Stimulated activated CD8-positive, alpha-beta memory T cell treated with anti-CD3 and anti-CD28 coated beads, Interleukin-4, amount 100 ng/mL, for 24 hours (primary cell): ENCODE measurements at places on chromosomes 11 and 22.

DNA sequence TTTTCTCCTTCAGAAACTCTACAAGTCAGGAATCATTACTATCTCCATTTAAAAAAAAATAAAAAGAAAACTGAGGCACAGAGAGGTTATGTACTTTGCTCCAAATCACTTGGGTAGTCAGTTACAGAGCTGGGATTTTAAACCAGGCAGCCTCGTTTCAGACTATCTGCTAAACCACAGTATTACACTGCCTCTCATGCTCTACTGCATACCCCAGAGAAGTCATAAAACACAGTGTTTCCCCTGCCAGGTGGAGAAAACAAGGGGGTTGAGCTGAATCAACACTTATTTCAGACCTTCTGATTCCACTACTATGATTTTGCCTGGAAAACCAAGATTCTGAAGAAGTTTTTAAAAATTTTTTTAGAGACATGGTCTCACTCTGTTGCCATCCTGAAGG lies 132.9 kb upstream of the POU2AF2 start:
- no peak for DNase-seq

DNA sequence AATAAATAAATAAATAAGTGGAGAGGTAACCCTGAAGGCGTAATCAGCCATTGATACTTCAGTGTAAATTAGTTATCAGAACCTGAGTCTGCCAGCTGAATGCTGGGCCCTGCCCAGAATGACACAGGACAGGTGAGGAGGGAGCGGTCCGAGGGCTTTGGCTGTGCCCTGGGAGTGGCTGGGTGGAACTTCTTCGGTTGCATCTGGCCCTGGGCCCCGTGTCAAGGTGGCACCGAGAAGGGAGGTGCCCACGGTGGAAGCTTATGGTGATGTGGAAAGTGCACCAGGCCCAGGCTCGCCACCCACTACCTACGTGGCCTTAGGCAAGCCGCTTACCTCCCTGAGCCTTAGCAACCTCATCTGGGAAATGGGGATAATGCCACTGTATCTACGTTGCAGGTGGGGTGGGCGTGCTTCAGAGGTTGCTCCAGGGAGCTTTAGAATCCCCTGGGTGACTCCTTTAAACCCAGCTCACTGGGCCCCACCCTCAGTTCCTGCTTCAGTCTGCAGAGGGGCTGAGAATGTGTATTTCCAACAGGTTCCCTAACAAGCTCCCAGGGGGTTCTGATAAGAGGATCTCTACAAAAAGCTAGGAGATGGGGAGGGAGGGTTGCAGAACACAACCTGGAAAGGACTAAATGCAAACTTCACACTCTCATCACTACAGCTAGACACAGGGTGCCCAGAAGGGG lies 38.8 kb downstream of the TXN2 start:
- no peak for DNase-seq

DNA sequence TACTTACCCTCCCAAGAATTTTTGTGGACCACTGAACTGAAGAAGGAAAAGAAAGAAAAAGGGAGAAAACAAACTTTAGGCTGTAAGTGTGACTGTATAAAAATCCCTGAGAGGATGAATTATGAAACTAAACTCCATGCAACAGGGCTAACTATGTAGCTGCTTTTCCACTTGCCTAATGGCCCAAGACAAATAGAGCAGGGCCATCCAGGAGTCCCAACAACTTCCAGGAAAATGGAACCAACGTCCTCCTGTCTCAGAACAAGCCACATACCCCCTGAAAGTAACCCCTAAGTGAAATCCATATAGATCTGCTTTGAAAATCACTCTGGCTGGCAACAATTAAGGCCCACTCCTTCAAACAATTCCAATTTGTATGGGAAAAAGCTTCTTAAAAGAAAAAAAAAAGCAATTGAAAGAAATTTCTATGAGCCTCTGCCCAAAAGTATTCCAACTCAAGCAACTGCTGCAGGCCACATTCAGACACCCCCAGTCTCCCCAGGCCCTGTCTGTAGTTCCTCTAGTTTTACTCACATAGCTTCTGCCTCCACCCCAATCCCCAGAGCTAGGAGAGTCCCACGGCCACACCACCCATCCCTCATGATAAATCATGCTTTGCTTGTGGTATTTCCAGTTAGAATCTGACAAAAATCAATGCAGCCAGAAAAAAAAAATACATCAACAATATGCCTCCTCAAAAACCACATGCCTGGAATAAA lies 12.7 kb downstream of the RBFOX2 start:
- DNase-seq: no peak

GRCh38 chr22:22507743-22508273 lies 734 bp downstream of the ZNF280B start:
- DNase-seq: no peak

- no peak for DNase-seq
Observed at GRCh38 chr22:39512026-39512425, 8.3 kb upstream of the ATF4 start.

DNA sequence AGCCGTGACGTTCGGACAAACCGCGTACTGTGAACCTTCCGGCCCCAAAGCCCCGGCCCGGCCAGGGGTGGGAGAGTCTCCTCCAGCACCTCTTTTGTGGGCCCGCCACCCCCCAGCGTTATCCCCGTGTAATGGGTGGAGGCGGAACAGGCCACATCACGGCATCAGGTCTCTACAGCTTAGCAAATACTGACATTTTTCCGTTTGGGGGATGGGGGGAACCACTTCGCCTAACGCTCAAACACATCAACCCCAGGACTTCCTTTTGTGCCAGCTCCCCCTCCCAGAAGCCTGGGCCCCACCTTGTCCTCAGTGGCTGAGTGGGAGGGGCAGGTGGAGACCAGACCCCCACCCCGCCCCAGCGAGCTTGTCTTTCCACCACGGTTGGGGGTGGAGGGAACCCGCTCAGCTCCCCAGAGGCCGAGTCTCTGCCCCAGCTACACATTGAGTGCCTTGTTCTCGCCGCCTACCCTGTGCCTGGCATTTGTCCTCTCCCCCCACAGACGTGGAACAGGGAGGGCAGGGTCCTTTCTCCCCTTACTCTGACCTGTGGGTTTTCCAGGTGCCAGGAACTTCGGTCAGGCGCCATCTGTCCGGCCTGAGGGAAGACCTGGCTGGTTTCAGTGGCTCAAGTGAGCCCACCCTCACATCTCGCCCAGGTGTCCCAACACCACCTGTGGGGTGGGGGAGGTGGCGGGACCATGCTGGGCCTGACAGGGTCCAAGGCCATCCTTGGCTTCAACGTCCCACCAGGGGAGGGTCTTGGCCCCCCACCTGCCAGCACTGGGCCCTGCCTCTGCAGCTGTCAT lies 29.6 kb downstream of the SBF1 start:
- peak; percentile 28 for DNase-seq

DNA sequence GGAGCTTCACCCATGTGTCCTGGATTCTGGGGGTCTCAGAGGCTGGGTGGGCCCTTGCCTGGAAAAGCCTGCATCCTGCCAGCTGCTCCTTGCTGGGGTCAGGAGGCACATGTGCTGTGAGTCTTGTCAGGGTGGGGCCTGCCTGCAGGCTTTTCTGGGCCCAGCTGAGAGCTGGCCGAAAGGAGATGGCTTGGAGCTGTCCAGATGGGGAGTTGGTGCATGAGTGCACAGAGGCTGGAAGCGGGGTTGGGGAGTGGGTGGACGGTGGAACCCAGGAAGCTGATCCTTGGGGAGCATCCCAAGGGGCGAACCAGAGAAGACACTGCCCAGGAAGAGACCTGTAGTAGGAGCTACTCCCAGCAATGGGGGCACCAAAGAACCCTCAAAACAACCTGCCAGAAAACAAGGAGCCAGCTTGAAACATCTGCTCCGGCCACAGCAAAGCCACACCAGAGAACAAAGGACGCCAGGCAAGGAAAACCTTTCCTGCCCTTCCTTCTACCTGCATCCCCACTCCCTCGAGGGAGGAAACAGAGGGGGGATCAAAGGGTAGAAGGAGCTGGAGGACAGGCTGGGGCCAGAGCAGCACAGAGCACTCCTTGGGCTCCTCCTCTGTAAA lies 8.2 kb upstream of the KCTD17 start:
- DNase-seq: no peak

DNA sequence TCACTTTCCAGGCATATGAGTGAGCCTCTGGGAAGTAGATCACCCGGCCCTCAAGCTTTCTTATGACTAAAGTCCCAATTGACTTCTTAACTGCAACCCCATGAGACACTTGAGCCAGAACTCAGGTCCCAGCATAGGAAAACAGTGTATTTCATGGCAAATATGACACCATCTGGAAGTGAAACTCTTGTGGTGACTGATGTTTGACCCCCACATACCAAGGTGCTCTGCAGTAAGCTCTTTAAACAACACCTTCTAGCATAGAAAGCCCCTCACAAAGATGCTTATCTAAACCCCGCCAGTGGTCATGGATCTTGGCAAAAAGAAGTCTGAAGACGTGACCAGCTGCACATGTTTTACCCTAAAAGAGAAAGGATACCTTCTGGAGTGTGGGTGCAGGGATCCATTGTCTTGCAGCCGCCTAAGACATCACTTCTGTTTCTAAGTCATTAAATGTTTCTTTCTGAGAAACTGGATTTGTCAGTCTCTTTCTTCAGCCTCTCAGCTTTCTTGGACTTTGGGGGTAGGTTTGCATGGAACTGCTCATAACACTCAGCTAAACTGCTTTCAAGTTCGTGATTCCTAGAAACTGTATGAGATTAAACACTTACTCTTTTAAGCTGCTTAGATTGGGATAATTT lies 7.4 kb upstream of the PELI3 start:
- DNase-seq: no peak

DNA sequence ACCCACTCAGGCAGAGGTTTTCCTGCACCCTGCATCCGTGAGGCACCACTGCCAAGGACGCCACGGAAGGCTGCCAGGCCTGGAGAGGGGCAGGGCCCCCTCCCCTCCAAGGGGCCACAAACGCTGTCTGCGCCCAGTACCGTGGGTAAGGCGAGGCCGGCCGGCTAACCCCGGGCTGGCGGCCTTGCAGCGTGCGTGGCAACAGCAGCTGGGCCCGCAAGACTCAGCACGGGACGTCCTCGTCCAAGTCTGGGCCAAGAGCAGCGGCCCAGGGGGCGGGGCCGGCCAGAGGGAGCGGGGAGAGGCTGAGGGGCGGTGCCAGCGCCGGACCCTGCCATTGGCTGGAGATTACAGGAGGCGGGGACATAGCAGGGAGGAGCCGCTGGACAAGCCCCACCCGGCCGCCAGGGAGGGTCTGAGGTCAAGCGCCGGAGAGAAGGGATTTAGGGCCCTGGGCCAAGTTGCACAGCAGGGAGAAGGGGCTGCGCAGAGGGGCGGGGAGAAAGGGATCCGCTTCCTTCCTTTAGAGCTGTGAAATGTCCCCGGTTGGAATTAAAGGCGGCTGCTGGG lies 16.0 kb downstream of the SLC43A1 start:
- peak; percentile 25 for DNase-seq

GRCh38 chr11:66835768-66836405 lies 7.4 kb upstream of the RCE1 start:
- no peak for DNase-seq

DNA sequence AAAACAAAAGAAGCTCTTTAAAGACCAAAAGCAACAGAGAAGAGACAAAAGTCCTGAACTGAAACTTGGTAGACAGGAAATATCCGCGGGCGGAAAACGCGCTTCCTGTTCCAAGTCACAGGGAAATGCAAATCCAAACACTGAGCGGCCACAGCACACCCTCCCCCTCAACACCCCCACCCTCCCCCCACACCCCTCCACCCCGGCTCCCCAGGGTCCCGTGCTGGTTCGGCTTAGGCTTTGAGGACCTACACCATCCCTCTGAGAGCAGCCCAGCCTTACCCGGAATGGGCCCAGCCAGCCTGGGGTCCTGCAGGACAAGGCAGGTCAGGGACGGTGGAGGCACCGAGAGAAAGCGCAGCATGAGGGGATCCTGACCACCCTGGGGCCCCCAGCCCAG lies 160.4 kb downstream of the BRD1 start:
- DNase-seq: no peak

GRCh38 chr11:27088353-27088752 lies 47.7 kb downstream of the BBOX1 start:
- no peak for DNase-seq

DNA sequence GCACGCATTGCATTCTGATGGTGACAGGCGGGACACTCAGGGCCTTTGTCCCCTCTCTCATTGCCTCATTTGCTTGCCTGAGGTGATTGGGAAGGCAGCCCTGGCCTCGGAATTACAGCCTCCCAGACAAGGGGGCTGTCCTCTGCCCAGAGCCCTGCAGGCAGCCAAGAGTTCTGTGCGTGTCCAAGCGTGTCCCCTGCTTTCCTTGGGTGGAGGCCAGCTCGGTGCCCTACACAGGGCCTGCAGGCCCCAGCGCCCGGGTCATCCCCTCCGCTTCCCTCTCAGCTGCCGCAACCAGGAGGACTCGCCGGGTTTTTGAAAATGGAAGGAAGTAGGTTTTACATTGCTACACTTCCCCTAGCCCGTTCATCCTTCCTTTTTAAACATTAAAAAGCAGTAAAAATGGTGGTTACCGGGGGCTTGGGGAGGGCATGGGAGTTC lies 1.9 kb downstream of the GRAMD4 start:
- DNase-seq: no peak

DNA sequence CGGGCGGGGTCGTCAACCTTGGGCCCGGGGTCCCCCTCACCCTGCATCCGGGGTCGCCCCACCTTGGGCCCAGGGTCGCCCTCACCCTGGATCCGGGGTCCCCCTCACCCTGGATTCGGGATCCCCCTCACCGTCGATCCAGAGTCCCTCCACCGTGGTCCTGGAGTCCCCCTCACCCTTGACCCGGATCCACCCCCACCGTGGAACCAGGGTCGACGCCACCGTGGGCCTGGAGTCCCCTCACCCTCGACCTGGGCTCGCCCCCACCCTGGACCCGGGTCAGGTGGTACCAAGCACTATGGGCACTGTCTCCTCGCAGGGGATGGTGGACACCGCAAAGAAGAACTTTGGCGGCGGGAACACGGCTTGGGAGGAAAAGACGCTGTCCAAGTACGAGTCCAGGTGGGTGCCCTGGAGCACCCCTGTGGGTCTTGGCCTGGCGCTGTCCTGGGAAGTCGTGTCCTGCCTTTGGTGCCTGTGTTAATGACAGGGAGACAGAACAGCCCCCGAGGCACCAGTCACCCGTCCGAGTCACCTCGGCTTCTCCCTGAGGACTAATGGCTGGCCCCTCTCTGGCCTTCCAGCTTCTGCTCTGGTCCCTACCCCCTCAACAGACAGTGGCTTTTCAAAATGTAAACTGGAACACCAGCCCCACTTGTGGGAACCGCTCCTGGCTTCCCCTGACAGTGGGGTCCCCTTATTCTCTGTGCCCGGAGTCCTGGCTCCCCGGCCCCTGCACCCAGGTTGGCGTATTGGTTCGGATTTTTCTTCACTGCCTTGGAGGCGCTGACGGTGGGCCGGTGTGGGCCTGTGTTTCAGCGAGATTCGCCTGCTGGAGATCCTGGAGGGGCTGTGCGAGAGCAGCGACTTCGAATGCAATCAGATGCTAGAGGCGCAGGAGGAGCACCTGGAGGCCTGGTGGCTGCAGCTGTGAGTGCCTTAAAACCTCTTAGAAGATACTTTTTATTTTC lies 762 bp downstream of the CRELD2 start:
- no peak for DNase-seq
